ENCODE measurements at places on chromosomes 12 and 14.

- DNase-seq = no peak
These were observed 107.2 kb downstream of the RBM19 start for GRCh38 chr12:113858841-113859386.

DNA sequence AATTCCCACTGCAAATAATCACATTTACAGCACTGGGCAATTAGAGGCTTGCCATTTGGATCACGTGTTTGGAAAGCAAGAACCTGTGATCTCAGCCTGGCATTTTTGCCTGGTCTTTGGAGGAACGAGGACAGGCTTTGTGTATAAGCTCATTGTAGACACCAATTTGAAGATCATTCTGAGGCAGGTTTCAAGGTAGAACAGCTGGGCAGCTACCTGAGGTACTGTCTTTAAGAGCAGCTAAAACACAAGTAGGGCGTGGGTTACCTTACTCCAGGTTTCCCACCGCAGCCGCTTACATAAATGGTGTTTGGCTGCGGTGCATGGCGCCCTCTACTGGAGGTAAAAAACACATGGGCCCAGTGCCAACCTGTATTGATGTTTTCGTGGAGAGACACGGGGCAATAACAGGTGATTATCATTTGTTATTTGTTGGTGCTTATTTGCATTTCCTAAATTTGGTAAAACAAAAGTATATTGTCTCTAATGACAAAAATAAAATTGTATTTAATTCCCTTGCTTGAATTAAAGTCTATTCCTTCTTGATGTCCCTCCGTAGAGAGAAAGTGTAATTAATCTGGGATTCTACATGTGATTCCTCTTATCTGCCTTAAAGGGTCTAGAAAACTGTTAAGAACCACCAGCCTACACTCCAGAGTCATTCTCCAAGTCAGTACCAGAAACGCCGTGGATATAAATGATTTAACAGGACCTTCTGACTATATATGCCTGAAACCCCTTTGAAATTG lies 69.7 kb downstream of the SVOP start:
- peak; percentile 42 for DNase-seq

- DNase-seq = no peak
These were observed 628 bp downstream of the SNRPF start for GRCh38 chr12:95859344-95859816.

DNA sequence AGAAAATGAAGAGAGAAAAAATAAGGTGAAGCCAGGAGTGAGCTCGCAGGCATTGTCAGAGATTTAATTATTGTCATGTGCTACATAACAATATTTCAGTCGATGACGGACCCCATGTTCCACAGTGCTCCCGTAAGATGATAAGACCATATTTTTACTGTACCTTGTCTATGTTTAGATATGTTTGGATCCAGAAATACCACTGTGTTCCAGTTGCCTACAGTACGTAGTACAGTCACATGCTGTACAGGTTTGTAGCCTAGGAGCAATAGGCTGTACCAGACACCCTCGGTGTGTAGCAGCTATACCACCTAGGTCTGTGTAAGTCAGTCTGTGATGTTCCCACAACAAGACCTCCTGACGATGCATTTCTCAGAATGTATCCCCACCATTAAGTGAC lies 137.5 kb downstream of the FBXL14 start:
- DNase-seq = no peak

DNA sequence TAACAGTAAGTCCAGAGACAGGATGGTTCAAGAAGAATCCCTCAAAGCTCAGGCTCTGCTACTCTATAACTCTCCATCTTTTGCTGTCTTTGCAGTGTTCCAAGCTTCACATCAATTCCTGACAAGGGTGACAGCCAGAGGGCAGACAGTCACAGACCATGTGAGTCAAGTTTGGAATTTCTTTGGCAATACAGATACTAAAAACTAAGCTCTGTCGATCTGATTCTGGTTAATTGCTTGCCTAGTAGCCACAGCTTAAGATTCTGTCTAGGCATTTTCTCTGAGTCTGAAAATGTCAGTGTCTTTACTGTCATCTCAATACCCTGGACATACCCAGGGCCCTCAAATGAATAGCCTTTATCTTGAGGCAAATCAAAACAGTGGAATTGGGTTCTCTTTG lies 153.7 kb downstream of the CEP128 start:
- DNase-seq = no peak

- DNase-seq = no peak
These were observed 49.5 kb downstream of the TSPAN19 start for GRCh38 chr12:84986586-84986985.

DNA sequence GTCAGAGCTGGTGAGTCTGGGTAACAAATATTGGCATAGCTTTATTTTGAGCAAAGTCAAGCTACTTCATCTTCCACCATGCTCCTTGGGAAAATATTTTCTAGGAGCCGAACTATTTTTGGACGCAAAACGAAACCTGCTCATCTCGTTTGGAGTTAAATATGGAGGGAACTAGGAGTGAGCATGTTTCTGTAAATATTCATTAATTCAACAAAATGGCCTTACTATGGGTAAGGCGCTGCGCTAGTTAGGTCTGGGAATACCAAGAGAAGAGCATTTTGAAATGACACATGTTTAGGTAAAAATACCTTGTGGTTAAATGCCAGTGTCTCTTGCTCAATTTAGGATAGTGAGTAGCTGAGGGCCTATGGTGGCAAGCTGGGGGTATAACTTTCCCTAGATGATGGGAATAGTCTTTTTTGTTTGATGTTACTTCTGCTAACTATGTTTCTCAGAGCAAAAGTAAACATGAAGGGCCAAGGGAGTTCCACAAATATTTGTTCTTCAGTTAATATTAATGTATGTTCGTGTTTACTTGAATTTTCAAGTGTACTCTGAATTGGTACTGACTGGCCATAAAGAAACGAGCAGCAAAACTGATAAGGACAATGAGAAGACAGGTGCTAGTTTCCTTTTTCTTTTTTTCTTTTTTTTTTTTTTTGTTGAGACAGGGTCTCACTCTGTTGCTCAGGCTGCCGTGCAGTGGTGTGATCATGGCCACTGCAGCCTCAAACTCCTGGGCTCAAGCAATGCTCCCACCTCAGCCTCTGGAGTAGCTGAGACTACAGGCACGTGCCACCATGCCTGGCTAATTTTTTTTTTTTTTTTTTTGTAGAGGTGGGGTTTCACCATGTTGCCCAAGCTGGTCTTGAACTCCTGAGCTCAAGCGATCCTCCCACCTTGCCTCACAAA lies 77.7 kb downstream of the MAP1LC3B2 start:
- DNase-seq = no peak

- no peak for DNase-seq
These were observed 21.4 kb downstream of the ADGRD1 start for GRCh38 chr12:130975116-130975515.

GRCh38 chr12:11906286-11906935 lies 164.3 kb upstream of the BCL2L14 start:
- DNase-seq = no peak

DNA sequence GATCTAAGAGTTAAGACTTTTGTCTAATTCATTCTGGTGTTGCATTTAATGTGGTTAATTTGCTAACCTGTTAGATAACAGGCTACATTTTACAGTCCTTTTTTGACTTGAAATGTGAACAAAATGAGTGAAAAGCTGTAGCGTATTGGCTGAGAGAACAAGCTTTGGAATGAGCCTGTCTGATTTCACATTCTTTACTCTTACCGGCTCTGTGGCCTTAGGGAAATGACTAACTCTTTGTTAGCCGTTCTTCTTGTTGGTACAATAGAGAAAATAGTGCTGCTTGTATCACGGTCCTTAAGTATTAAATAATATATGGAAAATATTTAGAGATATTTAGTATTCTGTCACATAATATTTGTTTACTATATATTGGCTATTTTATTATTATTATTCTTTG lies 1.9 kb downstream of the MNAT1 start:
- no peak for DNase-seq

GRCh38 chr14:75715926-75716780 lies 55.1 kb downstream of the TTLL5 start:
- no peak for DNase-seq

GRCh38 chr14:73771848-73772638 lies 57.9 kb upstream of the PNMA1 start:
- DNase-seq = peak; percentile 75

GRCh38 chr14:71225113-71225512 lies 317.9 kb downstream of the PCNX1 start:
- no peak for DNase-seq

GRCh38 chr12:45663455-45663854 lies 66.1 kb upstream of the ARID2 start:
- DNase-seq = no peak

- DNase-seq = no peak
These were observed at the start of gene SDS for GRCh38 chr12:113403435-113404415. Gene SDS (minus strand): TSS chr12:113403887. CDS start chr12:113399708, 4,179 bp downstream.

DNA sequence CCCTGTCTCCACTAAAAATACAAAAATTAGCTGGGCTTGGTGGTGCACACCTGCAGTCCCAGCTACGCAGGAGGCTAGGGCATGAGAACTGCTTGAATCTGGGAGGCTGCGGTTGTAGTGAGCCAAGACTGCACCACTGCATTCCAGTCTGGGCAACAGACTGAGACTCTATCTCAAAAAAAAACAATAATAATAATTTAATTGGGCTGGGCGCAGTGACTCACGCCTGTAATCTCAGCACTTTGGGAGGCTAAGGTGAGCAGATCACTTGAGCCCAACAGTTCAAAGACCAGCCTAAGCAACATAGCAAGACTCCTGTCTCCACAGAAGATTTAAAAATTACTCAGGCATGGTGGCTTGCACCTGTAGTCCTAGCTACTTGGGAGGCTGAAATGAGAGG lies 26.7 kb downstream of the CBX5 start:
- no peak for DNase-seq

DNA sequence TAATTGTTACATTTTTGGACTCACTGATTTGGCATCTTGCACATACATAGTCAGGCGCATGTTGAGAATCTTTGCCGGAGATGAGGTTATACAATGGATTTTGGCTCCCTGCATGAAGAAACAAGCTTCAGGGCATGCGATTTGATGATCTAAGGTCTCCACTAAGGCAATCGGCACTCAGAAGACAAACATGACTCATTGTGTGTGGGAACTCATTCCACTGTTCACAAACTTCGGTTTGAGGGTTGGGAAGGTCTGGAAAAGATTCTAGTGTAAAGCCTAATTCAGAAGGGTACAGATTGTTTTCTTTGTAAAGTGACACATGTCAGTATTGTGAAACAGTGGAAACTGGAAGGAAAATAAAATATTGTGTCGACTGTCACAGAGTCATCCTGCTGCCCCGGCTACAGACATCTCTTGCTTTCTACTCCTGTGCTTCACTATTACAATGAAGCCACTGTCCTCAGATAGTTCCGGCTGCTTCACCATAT lies 192.6 kb upstream of the HMGA2 start:
- DNase-seq = no peak

DNA sequence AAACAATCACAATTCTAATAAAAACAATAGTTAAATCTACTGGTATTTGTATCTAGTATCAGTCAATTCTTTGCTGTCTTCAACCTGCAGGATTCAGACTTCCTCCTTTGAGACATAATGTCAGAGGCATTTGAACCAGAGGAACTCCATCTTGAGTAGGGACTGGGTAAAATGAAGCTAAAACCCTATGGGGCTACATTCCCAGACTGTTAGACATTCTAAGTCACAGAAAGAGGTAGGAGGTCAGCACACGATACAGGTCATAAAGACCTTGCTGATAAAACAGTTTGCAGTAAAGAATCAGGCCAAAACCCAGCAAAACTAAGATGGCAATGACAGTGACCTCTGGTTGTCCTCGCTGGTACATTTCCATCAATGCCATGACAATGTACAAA lies 48.2 kb upstream of the MAP3K9 start:
- no peak for DNase-seq

DNA sequence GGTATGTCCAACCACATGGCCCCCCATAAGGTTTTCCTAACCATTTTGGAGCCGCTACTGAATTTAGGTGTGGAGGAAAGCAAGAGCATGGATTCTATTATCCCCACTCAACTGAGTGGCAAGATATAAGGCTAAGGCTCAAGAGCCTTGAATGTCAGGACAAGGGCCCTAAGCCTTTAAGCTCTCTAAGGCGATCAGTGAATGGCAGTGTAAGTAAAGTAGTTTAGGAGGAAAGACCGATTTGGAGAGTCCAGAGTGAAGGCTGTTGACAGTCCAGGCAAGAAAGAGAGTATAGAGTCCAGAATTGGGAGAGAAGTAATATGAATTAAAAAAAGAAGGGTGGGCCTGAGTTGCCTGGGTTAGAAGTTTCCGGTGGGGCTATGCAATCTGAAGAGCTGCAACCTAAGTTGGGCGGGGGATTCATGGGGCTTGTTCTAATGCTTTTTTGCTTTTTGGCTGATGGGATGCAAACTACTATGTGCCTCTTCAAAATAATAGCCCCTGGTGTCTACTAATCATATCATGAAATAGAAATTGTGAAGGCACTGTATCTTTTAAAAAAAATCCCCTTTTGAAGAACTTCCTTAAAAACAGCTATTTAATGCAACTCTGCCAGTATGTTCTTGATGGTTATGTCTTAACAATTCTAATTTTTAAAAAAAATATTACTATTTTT lies at the start of gene SPIC:
TSS of gene SPIC (plus strand) at position 626 of the 676 bp plus-strand sequence. CDS start 1,569 bp downstream, outside the sequence.
- DNase-seq = no peak

DNA sequence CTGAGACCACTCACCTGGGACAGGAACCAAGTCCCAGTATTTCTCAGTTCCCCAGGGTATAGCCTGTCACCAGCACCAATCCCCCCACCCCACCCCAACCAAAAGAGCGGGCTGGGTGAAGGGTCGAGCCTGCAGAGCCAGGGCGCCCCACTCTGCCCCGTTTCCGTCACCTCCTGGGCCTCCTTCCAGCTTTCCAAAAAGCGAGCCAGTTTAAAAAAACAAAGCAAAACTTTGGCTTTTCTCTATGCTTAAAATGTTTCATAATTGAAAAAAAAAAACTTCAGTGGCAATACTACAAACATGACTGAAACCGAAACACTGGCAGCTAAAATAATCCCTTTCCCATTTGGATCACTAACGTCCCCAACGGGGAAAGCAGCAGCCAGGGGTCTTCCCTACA lies 7.5 kb downstream of the CAMKK2 start:
- no peak for DNase-seq
